Esophagus muscularis mucosa (tissue), 4 donors: ENCODE measurements at places on chromosomes 12 and 14. TPM values are rescaled to one million over a fixed set of nuclear protein-coding genes. Genes with fewer than 3 reads are reported as not detected.

The SLC35F4 gene
- total RNA-seq, result not detected

The ARHGEF25 gene
- 102 TPM for total RNA-seq

The B4GALNT3 gene
- 0.80 TPM for total RNA-seq

The SPTB gene
- 1.8 TPM for total RNA-seq

The SLCO1B1 gene
- total RNA-seq, result not detected

The REM2 gene
- total RNA-seq, result 0.66 TPM

The GNB3 gene
- total RNA-seq, result 0.42 TPM
